ENCODE measurements at places on chromosomes 4 and X.
A peak's percentile ranks its signal among the peaks of the same experiment; 100 is the strongest.

DNA sequence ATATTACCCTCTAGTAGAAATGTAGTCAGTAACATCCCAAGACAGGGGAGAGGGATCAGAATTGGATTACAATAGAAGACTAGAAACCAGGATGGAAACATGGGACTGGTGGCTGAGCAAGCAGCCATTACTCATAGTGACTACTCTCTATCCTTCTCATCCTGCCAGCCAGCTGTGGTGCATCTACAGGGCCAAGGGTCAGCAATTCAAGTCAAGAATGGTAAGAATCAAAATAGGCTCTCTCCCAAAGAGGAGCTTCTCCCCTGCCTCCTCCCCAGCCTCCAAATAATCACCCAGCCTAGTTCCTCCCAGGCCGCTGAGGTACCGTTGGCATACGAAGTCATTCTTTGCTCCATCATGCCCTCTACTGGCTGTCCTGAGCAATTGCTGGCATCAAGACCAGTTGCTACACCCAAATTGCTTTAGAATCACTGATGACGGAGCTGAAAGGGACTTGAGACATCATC, 19.4 kb downstream of the AWAT2 start:
- DNase-seq = peak; percentile 32

DNA sequence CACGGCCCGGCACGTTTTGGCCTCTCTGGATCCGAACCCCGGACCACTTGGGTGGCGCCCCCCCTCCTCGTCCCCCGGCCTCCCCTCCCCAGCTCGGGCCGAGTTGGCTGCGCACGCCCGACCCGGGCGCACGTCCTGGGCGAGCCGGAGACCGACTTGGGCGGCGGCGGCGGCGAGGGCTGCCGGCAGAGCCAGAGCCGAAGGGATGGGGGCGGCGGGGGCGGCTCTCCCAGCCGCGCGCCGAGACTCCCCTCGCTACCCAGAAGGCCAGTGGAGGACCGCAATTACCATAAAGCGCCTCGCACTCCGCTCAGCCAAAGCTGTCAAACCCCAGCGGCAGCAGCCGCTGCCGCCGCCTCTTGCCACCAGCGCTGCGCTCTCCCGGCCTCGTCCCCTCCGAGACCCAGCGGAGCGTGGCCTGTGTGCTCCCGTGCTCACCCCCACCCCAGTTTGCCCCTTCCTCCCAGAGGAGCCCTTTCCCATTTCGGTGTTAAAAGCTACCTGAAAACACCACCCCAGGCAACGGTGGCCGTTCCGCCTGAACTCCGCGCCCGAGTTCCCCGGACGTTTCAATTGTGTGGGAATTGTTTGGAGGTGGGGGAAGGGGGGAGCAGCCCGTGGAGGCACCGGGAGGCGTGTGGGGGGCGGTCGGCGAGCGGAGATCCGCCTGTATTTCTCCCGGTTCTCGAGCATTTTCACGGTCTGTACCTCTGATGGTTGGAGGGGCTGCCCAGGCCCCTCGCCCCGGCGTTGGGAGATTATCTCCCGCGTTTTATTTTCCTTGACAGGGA, 701 bp upstream of the BCOR start:
- no peak for DNase-seq

DNA sequence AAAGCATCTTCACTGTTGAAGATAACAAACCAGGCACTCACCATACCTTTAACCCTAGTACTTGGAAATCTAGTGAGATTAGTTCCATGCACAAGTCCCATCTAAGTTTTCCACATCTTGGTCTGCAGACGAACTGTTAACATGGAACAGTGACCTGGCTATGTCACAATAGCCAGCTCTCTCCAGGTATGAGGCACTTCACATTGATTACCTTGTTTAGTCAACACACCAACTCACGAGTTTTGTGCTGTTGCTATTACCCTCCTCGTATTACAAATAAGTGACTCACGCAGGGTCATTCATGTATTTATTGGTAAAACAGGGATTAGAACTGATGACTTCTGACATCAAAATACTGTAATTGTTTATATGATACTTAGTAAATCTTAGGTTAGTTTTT, 36.4 kb upstream of the FRAS1 start:
- no peak for DNase-seq

- DNase-seq = no peak
Observed at GRCh38 chr4:3700223-3700622, 66.0 kb upstream of the ADRA2C start.

DNA sequence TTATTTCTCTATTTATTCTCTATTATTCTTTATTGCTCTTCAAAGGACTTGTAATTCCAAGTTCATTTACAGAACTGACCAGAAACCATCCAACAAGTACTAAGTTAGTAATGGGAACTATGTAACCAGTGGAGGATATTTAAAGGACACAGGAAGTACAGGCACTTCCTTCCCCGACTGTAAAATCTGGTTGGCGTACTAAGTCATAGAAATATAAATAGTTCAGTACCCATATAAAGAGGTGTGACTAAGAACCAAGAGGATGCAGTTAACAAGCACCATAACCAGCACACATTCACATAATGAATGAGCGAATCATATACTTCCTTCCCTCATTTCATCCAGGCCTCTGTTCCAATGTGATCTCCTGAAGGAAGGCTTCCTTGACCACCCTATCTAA, 3.6 kb upstream of the EIF4E start:
- no peak for DNase-seq

GRCh38 chr4:3868211-3869173, 102.3 kb downstream of the ADRA2C start:
- DNase-seq = no peak

- peak; percentile 39 for DNase-seq
Observed at GRCh38 chrX:7147413-7147977, at the start of gene STS. Gene STS, plus strand, starts transcription at chrX:7147712. Its CDS starts 105,488 bp downstream, at chrX:7253200.
